ENCODE measurements at places on chromosomes 4 and X.
A peak's percentile ranks its signal among the peaks of the same experiment; 100 is the strongest.

DNA sequence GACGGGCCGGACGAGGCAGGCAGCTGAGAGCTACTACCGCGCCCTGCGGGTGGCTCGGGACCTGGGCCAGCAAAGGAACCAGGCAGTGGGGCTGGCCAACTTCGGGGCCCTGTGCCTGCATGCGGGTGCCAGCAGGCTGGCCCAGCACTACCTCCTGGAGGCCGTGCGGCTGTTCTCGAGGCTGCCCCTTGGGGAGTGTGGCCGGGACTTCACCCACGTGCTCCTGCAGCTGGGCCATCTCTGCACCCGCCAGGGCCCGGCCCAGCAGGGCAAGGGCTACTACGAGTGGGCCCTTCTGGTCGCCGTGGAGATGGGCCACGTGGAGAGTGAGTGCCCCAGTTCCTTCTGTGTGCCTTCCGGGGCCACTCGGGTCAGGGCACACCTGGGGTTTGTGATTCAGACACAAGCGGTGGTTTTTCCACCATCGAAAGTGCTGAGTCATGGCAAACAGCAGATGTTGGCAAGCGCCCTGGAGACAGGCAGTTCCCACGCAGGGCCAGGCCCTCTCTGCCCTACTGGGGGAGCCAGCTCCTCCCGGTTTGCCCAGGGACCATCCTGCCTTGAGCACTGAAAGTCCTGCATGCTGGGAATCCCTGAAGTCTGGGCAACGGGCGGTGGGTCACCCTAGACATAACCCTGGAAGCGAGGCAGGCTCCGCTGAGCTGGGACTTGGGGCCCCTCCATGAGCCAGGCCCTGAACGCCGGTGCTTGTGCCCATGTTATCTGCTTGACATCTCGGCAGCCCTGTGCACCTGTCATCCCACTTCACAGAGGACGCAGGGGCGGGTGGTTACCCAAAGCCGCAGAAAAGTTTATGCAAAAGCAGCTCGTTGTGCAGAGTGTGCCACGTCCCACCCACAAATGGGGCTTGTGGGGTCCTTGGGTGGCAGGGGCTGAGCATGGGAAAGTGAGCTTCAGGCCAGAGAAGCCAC lies 29.5 kb downstream of the SH3TC1 start:
- DNase-seq, result peak; percentile 22

DNA sequence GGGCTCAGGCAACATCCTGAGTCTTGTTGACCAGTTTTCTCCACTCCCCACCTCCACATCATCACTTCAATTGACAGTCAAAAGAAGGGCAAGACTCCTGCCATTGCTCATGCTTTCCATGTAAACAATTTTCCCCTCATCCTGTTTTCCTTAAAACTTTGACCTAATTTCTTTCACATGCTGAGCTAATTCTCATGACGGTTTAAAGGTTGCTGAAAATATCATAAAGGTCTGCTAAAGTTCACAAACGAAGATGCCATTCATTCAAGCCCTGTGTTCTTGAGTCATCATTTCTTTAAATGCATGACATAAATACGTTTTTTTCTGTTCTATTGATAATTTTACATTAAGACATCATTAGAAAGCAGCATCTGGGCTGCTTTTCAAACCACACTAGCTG lies 353.9 kb downstream of the NKX6-1 start:
- no peak for DNase-seq

DNA sequence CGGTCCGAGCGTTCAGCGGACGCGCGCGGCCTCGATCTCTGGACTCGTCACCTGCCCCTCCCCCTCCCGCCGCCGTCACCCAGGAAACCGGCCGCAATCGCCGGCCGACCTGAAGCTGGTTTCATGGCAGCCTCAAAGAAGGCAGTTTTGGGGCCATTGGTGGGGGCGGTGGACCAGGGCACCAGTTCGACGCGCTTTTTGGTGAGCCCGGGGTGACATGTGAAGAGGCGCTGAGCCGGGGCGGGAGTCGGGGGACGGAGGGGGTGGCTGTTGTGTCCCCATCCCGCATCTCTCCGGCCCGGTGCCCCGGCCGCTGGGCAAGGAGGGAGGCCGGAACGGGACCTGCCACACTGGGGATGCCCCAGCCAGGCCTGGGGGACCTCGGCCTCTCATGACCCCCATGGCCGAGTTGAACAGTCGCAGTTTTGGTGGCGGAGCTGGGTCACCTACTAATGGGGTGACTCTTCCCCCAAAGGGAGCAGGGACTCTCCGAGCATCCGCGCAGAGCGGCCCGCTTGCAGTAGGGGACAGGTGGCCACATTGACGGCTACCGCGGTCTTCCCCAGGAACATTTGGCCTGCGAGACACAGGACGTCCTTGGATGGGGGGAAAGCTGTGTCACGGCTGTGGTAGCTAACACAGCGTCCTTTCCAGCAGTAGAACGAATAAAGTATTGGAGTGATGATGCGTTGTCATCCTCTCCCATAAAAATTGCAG lies at the start of gene GK:
TSS of gene GK (plus strand) at position 9 of the 717 bp plus-strand sequence. CDS start at position 124, 115 bp downstream.
- no peak for DNase-seq

DNA sequence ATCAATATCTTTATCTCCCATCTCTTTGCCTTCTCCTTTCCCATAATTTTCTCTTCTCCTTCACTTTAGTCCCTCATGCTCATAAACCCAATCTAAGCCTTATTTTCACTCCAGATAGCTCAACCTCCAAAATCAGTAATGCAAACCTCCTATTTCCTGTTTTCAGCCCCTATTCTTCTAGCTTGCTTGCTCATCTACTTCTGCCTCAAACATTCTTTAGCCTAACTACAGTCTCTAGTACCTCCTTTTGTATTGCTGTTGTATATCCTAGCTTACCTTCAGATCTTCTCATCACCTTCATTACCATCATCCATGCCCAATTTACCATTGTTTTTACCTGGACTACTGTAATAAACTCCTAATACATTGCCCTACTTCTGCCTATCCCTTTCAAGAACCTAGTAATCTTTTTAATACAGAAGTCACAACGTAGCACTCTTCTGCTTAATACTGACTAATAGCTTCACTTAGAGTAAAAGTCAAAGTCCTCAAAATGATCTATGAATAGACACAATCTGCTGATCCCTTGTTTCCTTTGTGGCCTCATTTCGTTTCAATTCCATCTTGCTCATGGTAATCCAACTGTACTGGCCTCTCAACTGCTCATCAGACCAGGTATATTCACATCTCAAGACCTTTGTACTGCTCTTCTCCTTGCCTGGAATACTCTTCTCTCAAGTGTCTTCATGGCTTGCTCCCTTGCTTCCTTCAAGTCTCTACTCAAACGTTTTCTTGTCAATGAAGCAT lies 123.4 kb downstream of the FAM13A start:
- DNase-seq, result no peak

DNA sequence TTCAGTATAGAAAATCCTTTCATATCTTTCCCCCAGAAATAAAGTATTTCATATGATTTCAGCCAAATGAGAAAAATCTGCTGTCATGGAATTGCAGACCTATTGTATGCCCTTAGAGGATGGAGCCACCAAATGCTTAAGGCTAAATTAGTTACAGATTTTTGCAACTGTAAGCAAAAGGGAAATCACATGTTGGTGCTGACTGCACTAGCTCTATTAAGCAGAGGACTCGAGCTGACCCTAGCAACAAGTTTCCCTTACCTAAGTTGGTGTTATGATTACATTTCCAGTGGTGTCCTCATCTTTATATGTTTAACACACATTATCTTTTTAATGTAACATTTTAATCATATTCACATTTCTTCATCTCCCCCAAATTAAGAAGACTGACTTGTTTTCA lies 58.3 kb upstream of the DOCK11 start:
- DNase-seq, result no peak

DNA sequence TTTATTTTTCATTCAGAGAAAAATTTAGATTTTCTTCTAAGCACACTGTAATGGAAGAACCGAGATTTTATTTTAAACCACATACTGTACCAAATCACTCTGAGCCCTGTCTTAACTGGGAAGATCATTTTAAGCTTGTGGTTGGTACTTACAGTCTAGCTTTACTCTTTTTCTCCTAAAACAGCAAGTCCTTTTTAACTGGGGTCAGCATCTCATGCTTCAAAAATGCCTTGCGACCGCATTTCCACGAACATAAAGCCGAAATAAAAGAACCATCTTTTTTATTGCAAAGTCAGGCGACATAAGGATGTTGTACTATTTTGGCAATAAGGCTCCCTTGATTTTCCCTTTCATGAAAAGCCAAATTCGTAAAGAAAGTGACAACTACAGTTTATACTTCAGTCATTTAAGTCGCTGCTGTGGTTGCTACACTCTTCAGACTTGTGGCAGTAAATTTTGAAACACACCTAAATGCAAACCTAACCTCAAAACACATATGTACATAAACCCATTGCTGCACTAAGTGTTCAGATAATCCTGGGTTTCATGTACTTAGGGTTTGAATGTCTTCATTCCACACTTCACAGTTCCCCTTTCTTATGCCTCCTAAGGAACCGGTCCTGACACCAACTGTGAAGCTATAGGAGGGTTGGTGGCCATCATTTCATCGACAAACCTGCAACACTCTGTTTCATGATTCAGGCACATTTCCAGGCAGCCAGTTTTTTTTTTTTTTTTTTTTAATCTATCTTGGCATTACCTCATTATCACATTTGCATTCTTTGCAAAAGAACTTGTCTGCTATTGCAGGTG lies 3.0 kb downstream of the STOX2 start:
- DNase-seq, result no peak

GRCh38 chr4:3771164-3771809 lies 5.1 kb downstream of the ADRA2C start:
- DNase-seq, result no peak

Measured in stimulated activated CD4-positive, alpha-beta T cell treated with anti-CD3 and anti-CD28 coated beads, Interleukin-1b, Interleukin-23, amount 100 ng/mL, for 1 hour (primary cell).